Brain microvascular endothelial cell (primary cell): ENCODE measurements at places on chromosomes 5 and 9.

GRCh38 chr5:6755941-6756340 is 42.7 kb downstream of the TENT4A start:
- DNase-seq = no peak

DNA sequence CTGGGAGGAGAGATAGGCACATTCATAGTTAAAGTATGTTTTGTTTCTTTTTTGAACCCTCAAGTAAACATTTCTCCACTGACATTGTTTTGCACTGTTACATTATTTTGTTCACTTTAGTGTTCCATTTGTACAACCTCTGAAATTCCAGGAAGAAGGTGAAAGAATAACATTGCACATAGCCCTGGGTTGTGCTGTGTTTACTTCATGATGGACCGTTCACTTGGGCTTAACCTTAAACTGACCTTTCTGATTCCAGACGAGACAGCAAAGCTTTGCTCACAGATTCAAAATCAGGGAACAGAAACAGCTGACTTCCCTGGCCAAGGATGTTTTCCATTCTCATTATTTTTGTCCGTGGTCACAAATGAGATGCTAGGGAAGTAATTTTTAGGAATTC is 42.8 kb upstream of the GDNF start:
- DNase-seq = peak; percentile 20

GRCh38 chr9:100354121-100354800 is 1.5 kb upstream of the TEX10 start:
- no peak for DNase-seq

DNA sequence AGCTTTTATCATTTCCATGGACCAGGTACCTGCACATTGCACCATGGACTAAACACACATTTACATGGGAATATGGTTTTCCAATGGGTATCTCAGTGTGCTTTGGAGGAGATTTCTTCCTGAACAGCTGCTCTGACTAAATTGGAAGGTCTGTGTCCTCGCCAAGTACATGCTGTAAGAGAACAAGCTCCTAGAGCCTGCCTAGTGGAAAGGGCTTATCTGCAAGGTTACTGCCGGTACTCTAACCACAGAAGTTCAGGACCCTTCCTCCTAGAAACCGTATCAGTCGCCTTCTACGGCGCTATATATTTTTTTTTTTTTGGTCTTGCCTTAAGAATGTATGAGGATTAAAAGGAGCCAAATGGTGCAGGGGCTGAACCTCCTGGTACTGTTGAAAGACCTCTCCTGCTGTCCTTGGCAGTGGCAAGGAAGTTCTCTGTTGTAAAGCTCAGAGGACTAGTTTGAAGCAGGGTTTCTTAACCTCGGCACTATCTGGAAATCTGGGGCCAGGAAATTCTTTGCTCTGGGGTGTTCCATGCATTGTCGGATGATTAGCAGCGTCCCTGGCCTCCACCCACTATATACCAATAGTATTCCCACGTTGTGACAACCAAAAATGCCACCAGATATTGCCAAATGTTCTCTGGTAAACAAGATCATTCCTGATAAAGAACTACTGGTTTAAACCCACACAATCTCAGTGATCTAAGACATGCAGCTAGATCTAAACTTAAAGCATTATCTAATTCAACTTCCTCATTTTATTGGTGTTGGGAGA is 107.4 kb downstream of the FBXO38 start:
- no peak for DNase-seq

GRCh38 chr5:145859453-145859852 is 13.4 kb downstream of the GRXCR2 start:
- DNase-seq = no peak

GRCh38 chr9:133737071-133737773 is 930 bp downstream of the SARDH start:
- no peak for DNase-seq

GRCh38 chr9:133771486-133772482 is 33.6 kb upstream of the SARDH start:
- DNase-seq = no peak

GRCh38 chr5:141778206-141778605 is 96.2 kb upstream of the ARAP3 start:
- no peak for DNase-seq

DNA sequence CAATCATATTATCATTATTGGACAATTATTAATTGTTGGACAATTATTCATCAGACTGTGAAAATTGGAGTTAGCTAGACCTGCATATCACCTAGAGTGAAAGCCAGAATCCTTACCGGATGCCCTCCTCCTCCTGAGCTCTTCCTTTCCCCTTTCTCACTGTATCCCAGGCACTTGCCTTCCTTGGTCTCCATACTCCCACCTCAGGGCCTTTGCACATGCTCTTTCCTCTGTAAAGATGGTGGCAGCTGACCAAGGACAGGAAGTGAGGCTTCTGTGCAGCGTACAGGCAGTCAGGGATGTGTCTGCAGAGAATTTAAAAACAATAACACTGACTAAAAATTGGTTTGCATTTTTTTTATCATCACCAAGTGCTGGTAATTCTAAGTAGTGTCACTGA is 15.5 kb upstream of the FAM193B start:
- no peak for DNase-seq

- DNase-seq = peak; percentile 74
Measured at GRCh38 chr5:43556857-43557542, at the start of gene PAIP1. Gene PAIP1, minus strand, starts transcription at chr5:43557077. Its CDS starts 231 bp downstream, at chr5:43556846.

DNA sequence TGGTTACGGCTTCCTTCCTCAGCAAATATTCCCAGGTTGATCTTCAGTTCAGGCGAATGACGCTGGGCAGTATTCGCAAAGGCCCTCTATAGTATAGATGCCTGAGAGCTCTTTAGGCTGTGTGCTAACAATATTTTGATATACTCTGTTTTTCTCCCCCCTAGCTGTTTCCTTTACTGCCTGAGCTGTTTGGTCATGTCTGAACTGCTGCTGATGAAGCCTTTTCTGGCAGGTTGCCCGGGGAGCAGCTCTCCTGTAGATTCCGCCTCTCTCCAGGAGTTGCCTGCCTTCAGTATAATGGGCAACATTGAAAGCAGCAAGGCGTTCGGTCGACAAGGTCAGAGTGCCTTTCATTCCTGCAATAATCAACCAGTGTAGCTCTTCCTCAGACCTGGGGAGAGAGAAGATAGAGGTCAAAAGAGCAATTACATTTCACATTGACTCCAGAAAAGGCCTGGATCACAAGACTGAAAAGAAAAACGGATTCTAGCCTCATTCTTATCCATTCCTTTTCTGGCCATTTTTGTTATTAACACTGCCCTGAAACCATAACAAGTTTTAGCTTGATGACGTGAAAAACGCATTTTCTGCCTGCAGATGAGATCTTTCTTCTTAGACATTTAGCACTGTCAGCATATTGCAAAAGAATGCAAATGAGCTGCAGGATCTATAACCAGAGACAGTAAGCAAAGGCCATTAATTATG is 60.1 kb upstream of the ZNF608 start:
- DNase-seq = peak; percentile 93

GRCh38 chr5:89883967-89884366 is 525.6 kb downstream of the CETN3 start:
- no peak for DNase-seq

DNA sequence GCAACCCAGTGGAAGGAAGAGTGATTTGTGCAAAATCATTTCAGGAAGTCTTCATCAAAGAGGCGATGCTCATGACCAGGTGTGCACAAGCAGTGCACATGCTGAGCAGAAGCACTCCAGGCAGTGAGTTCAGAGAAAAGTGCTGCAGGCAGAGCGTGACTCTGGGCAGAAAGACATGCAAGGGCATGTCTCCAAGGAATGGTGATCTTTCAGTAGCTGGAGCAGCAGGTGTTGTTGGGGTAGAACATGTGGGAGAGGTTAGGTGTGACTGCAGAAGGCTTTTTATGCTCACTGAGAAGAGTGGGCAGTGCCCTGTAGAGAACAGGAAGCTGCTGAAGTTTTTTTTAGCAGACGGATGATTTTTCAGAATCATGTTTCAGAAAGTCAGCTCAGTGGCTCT is 545.4 kb upstream of the TLE4 start:
- DNase-seq = no peak

GRCh38 chr5:77852514-77853352 is 76.6 kb upstream of the TBCA start:
- DNase-seq = peak; percentile 69

DNA sequence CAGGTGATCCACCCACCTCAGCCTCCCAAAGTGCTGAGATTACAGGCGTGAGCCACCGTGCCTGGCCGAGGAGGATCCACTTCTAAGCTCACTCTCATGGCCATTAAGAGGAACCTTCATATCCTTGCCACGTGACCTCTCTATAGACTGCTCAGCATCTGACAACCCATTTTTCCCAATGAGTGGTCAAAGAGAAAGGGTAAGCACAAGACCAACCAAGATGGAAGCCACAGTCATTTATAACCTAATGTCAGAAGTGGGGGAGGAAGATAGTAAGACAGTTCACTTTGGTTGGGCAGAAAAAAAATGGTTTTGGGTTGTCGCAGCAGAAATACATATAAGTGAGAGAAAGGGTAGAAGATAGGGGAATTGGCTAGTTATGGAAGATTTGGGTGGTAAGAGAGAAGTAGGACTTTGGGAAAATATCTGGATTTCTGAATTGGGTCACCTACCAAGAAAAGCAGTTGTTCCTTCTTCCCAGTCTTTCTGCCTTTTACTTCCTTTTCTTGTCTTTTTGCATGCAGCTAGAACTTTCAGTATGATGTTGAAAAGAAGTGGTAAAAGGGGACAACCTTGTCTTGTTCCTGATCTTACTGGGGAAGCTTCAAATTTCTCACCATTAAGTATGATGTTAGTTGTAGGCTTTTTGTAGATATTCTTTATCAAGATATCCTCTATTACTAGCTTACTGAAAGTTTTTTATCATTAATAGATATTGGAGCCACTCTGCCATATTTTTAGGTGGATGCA is 15.6 kb downstream of the SNX2 start:
- no peak for DNase-seq

GRCh38 chr5:142872795-142873194 is 102.6 kb downstream of the ARHGAP26 start:
- peak; percentile 68 for DNase-seq

- no peak for DNase-seq
Measured at GRCh38 chr9:135882011-135882410, 25.3 kb downstream of the CAMSAP1 start.

DNA sequence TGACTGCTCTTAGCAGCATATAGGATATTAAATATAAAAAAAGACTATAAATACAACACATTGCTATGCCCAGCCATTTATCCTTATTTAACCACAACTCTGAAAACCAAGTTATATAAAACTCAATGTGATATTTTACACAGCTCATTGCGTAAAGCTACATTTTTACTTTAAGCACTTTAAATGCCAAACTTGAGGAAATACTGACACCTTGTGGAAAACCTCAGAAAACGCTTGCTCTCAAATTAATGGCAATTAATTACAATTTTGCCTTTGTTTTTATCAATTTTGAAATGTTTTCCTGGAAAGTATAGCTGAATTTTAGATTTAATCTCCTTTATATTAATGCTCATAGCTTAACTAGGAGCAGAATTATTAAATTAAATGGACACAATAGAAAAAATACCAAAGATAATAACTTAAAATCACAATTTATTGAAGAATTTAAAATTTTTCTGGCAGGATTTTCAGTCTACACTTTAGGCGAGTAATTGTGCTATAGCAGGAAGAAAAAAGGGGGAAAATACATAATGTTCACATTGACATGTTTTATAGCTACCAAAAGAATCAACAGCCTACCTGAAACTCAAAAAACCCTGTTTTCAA is 25.2 kb upstream of the PLAC8L1 start:
- no peak for DNase-seq
